H1 (cell line): ENCODE measurements at places on chromosomes 2 and 18. TPM values are rescaled to one million over a fixed set of nuclear protein-coding genes. Genes with fewer than 3 reads are reported as not detected.

- DNase-seq, result no peak
Observed at GRCh38 chr2:26655611-26656195, 14.5 kb upstream of the CIB4 start.

DNA sequence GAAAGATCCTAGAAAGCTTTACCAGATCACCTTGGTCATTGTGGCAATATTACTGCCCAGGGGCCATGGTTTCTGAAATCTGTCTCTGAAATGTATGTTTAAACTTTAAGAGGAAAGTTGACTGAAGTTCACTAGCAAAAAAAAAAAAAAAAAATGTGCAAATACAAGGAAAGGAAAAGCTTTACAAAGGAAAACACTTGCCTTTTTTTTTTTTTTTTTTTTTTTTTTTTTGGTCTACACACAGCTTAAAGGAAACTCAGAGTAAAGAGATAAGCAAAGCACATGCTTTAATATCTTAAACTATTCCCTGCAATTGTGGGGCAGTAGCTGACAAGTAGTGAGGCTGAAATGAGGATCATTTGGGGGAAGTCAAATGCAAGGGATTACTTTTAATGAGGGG lies 174.2 kb upstream of the EPAS1 start:
- no peak for DNase-seq

DNA sequence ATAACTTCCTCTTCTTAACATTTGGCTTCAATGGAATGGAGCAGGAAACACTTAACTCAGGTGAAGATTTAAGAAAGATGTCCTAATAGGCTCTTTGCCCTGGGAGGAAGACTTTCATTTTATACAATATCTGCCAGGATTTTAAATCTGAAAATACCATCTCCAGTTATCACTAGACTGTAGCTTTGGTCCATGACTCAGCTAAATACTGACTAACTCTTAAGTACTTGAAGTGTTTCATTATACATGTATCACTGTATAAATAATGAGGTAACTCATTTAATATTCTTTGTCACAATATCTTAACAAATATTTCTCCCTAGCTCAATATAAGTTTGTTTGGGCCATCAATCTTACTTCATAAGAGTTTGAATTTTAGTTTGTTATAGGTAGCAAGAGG lies 34.7 kb downstream of the RBKS start:
- no peak for DNase-seq

Gene SKA1
- total RNA-seq, result 18.9 and 22.9 TPM in 2 replicates

Gene PIEZO2
- 14.7 and 16.5 TPM in 2 replicates for total RNA-seq
